CD4-positive, alpha-beta T cell treated with Interferon alpha-2 for 1 hour (primary cell): ENCODE measurements at places on chromosomes 4 and X.

GRCh38 chr4:164116286-164116685 is 621.8 kb downstream of the TMA16 start:
- no peak for DNase-seq

GRCh38 chr4:80897537-80898303 is 132.8 kb upstream of the BMP3 start:
- DNase-seq, result no peak

DNA sequence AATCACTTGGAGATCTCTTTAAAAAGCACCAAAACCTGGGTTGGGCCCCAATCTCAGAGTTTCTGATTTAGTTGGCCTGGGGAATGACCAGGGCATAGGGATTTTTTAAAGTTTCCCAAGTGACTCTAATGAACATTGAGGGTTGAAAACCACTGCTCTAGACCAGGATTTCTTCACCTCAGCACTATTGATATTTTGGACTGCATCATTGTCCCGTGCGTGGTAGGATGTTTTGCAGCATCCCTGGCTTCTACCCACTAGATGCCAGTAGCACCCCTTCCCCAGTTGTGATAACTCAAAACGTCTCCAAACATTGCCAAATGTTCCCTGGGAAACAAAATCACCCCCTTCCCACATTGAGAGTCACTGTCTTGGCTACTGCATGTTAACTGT is 61.8 kb downstream of the ATXN3L start:
- no peak for DNase-seq

- no peak for DNase-seq
Measured at GRCh38 chrX:19543951-19544381, 28.7 kb upstream of the MAP3K15 start.

GRCh38 chr4:163638909-163639308 is 144.4 kb downstream of the TMA16 start:
- DNase-seq, result no peak

DNA sequence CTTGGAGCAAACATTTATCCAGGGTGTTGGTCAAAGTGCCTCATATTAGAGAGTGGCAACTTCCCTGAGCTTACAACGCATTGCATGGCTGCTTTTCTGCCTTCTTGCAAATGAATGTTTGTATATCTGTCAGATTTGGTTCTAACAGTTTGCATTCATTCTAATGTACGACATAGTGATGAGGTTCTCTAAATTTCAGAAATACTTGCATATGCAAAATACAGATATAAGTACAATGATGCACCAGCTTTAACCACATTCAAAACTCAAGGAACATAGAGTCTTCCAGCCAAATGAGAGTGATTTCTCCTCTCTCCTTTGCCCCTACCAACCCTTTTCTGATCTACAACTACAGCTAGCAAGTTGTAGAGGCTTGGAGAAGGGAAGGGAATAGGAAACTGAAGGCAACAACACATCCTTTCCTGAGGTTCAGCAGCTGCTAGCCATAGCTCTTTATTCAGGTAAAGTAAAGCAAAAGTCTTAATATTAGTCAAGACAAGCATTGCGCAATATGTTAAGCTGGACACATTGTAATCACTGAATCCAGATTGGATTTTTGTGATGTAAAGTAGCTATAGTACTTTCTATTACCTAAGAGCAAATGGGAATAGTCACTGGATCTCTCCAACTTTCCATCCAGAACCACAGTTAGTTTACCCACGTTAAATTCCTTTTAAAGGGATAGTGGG is 6.3 kb downstream of the TKTL2 start:
- DNase-seq, result no peak

- no peak for DNase-seq
Measured at GRCh38 chrX:17411205-17411604, 36.2 kb downstream of the NHS start.

DNA sequence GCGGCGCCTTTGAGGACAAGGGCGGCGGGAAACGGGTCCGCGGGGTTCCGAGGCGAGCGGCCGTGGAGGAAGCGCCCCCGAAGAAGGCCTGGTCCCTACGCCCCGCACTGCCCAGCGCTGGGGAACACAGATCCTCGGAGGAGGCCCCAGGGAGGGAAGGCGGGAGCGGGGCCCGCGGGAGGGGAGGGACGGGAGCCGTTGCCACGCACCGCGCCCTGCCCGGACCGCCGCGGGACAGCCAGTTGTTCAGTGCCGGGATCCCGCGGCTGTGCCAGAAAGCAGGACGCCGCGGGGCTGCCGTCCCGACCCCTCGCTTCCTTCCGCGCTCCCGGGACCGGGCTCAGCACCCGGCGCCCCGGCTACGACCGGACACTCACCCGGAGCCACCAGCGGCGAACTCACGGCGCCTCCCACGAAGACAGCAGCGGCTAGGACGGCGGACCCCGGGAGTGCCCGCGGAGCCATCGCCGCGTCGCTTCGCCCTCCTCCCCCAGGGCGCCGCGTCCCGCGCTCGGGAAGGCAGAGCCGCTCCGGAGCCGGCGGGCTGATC is 278 bp downstream of the RELL1 start:
- DNase-seq, result no peak

DNA sequence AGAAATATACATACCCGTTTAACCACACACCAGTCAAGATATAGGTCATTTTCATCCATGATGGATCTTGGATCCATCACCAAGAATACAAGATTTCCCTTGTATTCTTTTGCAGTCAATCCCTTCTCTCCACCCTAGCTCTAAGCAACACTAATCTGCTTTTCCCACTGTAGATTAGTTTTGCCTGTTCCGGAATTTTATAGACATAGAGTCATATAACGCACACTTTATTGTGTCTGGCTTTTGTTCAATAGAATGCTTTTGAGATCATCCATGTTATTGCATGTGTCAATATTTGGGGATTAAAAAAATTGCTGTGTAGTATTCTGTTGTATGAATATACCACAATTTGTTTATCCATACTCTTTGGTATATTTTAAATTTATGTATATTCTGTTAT is 235.6 kb upstream of the BCOR start:
- no peak for DNase-seq

GRCh38 chr4:105453550-105454205 is 20.2 kb downstream of the PPA2 start:
- DNase-seq, result no peak

GRCh38 chr4:95155759-95156451 is 392.9 kb downstream of the UNC5C start:
- DNase-seq, result peak; percentile 59

DNA sequence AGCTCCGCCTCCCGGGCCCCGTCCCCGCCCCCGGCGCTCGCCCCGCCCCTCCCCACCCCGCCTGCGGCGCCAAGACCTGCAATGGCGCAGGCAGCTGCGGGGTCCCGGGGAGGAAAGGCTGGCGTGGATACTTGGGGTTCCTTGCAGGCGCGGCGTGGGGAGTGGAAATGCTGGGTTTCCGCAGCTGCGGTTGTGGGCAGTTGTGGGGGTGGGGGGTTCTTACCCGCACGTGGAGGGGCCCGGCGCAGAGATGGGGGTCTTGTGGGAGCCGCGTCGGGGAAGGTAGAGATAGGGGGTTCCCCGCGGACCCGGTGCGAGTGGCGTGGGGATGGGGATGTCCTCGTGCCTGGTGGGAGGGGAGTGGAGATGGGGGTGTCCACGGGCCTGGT is 680 bp upstream of the ASMTL start:
- DNase-seq, result peak; percentile 83

DNA sequence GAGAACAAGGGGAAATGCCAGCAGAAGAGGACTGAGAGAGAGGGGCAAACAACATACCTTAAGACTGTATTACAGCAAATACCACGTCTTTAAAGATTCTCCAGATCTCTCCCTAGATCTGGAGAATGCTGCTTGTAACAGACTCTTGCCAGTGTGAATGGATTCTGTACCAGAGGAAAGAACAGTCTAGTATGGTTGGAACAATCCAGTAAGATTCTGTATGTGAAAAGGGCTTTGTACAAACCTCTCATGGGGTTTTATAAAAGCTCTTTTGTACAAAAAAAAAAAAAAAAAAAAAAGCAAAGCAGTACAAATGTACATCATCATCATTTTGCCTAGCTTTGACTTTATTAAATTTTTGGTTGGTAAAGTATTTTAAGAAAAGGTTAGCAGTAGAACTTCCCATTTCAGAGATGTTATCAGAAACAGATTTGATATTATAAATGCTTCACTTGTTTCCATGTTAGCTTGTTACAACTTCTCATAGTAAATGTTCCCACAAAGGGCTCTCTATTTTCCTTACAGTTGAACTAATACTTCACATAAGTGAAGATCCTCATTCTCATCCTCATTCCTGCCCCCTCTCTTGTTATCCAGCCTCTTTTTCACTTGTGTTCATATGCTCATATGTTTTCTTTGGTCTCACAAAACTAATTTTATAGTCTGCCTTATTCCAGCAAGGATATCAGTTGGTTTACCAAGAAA is 144.2 kb downstream of the EDA start:
- DNase-seq, result no peak

DNA sequence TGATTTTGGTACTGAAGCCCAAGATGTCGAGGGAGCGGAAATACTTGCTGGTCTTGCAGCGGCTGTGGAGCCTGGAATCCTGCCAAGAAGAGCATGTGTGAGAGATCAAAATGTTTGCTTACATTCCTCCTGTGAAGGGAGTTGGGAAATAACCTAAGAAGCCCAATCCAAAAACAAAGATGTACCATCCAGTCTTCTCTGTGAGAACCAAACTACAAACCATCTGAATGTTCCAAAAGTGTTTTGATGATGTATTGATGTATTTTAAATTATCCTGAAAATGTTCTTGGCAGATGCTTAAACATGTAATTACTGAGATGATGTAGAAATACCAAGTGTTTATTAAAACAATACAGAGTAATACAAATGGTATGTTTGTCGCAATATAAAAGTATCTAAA is 10.1 kb upstream of the ADH1A start:
- no peak for DNase-seq

DNA sequence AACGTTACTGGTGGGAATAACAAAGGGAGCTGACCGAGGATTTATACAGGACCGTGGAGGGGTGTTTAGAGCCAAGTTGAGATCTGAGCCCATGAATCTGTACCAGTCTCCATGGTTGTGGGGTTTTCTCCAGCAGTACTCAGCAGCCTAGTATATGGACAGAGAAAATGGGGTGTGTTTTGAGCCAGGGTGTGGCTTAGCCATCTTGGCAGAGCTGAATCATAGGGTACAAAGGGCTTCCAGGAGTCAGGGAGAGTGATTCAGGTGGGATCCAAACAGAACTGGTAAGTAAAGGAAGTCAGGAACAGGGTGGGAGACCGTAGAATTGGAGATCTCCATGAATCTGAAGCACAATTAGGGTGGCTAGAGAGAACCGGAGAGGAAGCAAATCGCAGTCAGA is 7.4 kb upstream of the HPRT1 start:
- no peak for DNase-seq

DNA sequence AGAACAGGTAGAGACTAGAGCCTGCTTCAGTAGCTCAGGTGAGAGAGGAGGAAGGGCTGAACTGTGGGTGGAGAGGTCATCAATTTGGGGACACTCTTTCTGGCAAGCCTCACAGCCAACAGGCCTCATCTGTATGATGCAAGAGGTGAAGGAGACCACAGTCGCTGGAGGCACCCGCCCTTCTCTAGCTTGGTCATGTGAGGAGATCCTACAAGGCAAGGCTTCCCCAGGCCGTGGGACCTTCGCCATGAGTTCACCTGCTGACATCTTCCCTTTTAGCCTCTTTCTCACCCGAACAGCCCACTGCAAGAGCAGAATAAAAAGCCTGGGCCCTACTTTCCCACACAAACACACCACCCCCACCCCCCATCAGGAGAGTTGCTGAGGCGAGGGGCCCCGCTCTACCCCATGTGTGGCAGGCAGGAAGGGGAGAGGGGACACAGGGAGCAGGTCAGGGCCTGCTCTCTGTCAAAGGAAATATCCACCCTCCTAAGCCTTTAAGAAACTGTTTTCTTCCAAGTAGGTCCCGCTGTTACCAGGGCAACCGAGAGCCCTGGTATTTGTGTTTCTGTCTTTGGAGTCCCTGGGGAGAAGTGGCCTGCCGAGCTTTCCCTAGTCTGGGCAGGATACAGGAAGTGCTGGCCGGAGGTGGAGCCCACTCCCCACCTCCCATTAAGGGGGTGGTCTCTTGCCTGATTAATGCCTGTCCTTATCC is 8.1 kb downstream of the RTL5 start:
- DNase-seq, result peak; percentile 42

GRCh38 chr4:185358514-185358913 is 37.2 kb downstream of the LRP2BP start:
- DNase-seq, result no peak

DNA sequence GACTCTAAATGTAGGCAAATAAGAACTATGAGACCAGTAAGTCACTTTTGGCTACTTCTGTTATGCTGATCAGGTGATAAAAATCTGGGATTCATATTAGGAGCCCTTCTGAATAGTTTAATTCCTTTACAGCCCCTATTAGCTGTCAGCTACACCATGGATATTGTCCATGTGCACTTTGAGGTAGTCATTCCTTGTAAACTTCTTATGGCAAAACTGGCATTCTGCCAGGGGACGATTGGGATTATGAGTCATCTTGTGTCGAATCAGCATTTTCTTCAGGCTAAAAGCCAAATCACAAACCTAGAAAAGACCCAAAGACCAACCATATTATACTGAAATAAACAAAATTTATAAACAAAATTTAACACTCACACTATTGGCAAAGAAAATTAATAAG is 227.6 kb downstream of the PRDM5 start:
- DNase-seq, result no peak
